ENCODE measurements at places on chromosomes 2 and 18.
A peak's percentile ranks its signal among the peaks of the same experiment; 100 is the strongest.

- DNase-seq = no peak
These were observed 52.3 kb upstream of the ZNF516 start for GRCh38 chr18:76547296-76547695.

GRCh38 chr2:204255071-204255470 lies 290.2 kb upstream of the PARD3B start:
- DNase-seq = no peak

GRCh38 chr18:6781142-6781714 lies 51.7 kb downstream of the ARHGAP28 start:
- no peak for DNase-seq

DNA sequence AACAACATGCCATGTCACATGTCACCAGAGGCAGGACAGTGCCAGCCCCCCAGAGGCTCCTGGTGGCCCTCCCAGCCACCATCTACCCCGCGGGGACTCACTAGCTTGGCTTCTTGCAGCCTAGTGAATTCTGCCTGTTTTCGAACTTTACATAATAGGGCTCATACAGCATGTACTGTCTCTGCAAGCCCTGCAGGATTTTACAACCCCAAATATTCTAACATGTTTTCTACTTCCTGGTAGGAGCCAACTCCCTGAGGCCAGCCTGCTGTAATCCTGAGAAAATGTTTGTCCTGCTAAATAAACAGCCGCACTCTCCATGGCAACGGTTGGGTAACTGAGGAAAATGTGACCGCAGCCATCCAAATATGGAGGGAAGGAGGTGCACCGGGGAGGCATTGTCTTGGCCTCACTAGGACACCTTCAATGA lies 2.7 kb downstream of the PER2 start:
- peak; percentile 93 for DNase-seq

DNA sequence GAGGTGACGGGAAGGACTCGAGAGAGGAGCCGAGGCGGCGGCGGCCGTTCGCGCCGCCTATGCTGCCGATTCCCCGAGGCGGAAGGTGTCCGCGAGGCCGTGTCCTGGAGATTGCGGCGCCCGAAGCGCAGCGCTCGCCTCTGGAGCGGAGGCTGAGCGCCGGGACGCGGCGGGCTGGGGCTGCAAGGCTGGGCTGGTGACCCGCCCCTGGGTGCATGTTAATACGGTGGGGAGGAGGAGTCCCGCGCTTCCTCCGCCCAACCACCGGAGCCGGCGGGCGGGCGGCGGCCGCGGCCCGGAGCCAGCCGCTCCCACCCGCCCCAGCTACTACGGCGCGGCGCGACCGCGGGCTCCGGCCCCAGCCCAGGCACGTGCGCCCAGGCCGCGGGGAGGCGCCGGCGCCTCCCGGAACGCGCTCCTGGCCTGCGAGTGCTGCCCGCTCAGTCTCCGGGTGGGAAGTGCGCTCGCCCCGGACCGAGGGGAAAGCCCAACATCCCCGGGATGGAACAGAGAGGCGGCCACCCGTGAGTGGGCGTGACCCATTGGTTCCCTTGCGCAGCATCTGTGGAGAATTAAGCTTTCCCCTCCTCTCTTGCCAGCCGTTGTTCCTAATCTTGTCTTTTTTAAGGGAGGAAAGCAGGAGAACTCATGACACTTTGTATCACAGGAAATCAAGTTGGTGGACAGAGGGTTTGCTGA lies at the start of gene DLGAP1:
Gene DLGAP1, minus strand, starts transcription at position 195 of the 699 bp plus-strand sequence.
- peak; percentile 7 for DNase-seq

DNA sequence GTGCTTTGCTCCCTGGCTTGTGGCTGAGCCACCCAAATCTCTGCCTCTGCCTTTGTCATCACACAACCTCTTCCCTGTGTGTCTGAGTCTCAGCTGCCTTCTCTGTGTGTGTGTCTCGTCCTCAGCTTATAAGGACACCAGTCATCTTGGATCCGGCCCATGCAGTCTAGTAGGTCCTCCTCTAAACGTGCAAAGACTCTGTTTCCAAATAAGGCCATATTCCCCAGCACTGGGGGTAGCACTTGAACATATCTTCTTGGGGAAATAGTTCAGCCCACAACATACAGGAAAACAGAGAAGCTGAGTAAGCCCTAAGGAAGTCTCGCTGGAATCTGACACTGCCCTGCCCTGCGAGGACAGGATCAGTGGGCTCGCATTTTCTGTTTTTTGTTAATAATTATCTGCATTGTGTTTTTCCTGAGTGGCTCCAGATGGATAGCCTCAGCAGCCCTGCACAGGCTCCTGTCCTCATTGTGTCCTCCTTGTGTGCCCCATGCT lies 42.1 kb downstream of the MTCL1 start:
- peak; percentile 94 for DNase-seq

DNA sequence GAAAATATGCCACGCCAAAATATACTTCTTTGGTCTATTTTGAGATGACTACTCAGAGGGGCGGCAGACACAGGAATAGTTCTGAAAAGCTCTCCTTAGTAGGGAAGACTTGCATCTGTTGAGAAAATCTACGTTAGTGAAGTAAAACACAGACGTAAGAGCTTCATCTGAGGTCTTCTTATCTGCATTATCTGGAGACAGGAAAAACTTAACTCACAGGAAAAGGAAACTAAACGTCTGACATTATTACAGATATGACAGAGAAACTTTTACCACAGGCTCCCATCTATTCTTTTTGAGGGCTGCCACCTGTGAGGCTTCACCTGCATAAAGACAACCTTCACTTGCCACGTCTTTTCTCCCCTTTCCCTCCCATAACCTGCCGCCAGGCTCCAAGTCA lies 1295.7 kb downstream of the LRP1B start:
- DNase-seq = peak; percentile 29

DNA sequence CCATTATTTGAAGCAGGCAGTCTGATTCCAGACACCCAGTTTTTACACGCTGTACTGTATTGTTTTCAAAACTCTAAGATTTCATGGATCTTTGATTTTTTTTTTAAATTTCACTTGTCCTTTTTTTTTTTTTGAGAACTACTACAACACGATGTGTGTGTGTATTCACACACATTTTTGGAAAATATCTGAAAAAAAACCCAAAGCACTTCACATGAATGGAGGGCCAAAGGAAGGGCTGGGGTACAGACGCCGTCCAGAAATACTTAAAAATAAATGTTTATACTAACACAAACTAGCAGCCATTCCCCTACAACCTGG lies 314 bp upstream of the SSB start:
- no peak for DNase-seq

GRCh38 chr2:36190097-36190496 lies 165.5 kb upstream of the CRIM1 start:
- DNase-seq = no peak

- no peak for DNase-seq
These were observed 55.6 kb upstream of the MAP4K3 start for GRCh38 chr2:39492716-39493115.

DNA sequence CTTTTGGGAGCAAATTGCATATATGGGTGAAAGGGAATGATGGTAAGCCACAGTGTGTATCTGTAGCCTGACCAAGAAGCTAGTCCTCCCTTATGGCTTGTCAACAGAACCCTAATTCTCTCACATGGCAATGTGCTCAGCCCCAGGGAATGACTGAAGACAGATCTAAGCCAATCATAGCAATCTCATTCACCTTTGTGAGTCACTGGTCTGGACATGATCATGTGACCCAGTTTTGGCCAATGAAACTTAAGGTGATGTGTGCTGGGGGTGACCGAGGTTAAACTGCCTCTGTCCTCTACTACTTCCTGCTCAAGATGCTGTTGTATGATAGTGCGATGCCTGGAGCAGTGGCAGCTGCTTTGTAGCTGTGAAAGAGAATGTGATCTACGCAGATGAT lies 491.2 kb upstream of the HS6ST1 start:
- DNase-seq = no peak

DNA sequence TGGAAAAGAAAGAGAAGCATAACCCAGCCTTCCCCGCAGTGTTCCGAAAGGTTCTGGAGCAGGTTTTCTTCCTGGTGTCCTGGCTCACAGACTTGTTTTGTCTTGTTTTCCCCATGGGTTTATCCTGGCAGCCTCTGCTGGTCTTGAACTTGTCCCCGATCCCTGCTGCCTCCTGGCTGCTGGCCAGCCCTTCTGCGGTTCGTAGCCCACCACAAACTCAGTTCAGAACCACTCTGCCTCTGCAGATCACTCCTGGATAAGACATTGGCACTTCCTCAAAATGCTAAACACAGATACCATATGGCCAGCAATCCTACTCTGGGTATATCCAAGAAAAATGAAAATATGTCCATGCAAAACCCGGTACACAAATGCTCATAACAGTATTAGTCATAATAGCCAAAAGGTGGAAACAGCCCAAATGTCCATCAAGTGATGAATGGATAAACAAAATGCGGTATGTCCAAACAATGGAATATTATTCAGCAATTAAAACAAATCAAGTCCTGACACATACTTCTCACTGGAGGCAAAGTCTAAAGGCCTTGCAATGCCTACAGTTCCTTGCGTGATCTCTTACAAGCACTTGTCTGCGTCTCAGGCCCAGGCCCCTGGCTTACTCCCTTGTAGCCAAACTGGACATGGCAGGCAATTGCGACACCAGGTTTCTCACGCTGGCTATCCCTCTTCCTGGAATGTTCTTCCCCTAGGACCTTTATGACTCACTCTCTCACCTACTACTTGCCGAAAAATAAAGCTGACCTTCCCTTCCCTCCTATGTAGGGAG lies 28.0 kb upstream of the ARHGEF4 start:
- peak; percentile 73 for DNase-seq

DNA sequence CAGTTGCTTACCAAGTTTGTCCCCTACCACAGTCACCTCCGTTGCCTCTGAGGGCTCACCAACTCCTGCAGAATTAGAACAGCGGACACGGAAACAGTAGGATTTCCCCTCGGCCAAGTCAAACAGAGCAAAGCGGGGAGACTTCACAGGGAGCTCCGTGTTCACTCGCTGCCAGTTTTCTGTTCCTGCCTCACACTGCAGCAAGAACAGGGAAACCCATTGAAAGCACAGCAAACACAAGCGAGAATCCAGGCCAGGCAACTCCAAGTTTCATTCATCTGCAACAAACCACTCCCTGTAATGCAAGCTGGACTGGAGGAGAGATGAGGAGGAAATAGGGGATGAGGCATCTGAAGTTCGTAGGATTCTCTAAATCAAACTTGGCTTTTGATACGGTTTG lies 84.2 kb downstream of the MYOM1 start:
- DNase-seq = no peak

All from fibroblast of pulmonary artery (primary cell).